ENCODE measurements at places on chromosomes 6 and 20.

DNA sequence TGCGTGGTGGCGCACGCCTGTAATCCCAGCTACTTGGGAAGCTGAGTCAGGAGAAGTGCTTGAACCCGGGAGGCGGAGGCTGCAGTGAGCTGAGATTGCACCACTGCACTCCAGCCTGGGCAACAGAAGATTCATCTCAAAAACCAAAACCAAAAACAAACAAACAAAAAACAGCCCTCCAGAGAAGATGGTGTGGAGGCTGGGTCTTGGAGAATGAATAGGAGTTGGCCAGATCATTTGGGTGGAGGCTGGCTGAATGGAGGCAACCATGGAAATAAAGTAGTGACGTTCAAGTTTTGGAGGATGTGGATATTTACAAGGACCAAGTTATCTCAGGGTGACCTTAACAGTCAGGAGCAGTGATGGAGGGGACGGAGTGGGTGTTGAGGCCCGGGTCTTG lies 24.7 kb downstream of the HIVEP1 start:
- no peak for DNase-seq

DNA sequence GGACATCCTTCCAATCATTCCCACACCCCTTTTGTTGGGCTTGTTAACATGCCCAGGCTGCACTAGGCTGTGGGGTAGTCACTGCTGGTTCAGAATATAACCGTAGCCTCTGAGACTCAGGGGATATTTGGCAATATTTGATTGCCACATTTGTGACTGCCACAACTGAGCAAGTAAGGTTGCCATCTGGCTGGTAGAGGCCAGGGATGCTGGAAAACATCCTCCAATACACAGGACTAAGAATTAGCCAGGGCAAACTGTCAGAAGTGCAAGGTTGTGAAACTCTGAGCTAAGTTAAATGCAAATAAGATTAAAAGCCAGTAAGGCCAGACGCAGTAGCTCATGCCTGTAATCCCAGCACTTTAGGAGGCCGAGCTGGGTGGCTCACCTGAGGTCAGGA lies 112.0 kb downstream of the ZMYND8 start:
- DNase-seq, result no peak

DNA sequence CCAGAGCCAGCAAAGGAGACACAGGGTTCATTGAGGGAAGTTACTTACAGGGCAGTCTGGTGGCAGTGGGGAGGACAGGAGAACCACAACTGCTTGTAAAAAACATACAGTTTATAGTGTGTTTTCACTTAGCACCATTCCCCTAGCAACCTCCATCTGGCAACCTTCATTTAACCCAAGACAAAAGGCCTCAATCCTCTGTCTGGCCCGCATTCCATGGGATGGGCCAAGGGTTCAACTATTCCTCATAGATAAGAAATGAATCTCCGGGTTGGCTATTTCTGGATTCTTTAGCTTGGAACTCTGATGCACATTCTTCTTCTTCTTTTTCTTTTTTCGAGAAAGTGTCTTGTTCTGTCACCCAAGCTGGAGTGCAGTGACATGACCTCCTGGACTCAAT lies 26.3 kb upstream of the FYN start:
- DNase-seq, result no peak

DNA sequence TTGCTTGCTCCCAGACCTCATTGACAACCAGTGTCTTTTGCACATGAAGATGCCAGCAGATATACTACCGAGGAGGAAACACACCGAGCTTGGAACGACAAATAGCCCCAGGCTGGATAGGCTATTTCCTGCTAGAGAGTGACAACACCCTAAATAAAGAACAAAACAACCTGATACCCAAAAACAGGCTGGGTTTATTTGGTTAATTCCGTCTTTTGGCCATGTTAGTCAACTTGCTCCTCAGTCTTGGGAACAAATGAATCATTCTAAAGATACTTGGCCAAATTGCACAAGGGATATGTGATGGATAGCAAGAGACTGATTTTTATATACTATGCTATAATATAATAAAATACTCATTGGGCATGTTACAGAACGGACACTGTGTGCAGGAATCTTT lies 11.5 kb upstream of the MUC22 start:
- no peak for DNase-seq

DNA sequence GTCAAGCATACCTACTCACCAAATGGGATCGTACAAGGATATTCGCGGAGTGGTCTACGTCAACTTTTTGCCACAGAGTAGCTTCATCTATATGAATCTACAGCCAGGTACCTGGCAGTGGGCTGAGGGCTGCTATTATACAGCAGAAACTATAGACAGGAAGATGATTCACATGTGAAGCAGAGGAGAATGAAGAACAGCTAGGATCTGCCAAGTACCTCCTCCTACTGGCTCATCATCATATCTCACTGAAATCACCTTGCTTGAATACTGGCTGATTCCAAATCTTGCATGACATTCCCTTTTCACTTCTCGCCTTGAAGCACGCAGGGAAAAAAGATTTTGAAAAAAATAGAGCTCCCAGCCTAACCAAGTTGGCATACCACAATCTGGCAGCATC lies 488.7 kb upstream of the NRSN1 start:
- no peak for DNase-seq

GRCh38 chr20:34389206-34389953 lies 26.3 kb downstream of the ITCH start:
- DNase-seq, result no peak

- DNase-seq, result no peak
Measured at GRCh38 chr6:47529734-47530133, 52.1 kb downstream of the CD2AP start.

DNA sequence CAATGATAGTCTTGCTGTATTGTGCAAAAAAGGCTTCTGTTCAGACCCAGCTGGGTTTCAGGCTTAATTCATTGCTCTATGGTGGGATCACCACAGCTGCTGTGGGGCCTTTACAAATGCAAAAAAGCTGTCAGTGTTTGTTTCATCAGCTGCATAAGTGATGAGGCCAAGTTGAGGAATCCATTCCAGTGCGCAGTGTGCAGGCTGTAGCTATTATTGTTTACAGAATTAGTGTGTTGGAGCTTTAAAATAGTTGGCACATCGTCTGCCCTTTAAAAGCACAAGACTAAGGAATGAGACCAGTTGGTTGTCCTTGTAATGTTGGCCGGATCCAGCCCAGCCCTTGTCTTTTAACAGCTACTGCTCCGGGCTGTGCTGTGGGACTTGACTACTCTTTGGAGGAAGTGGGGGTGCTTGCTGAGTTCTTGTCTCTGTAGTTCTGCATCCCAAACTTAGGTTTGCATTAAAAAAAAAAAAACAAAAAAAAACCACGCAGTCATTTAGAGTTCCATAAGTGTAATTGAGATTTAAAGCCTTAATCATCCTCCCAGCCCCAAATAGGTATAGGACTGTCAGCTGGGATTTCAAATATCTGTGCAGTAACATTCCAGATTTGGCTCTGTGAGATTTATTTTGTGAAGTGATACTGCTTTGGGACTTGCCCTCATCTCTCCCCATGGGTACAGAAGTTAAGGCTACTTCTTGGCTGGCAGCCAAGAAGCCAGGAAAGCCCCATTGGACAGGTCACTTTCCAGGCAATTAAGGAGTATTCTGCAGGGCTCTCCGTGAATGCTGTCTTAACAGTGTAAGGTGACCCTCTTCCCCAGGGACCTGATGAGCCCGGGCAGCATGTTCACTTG lies 19.3 kb downstream of the JARID2 start:
- no peak for DNase-seq

DNA sequence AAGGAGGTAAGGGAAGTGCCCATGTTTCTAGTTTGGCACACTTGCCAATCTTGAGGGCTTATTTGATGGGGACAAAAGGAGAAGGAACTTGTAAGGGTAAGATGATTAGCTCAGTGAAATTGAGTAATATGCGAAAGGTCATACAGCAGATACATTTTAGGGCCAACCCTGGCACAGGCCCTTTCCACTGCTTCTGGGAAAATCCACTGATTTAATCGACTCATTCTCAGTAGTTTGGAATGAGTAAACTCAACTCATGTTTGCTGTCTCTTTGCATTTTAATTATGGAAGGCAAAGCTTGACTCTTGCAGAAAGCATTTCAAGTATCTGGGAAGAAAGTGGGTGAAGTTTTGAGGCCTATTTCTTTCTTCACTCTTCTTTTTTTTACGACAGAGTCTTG lies 20.0 kb downstream of the PHF20 start:
- no peak for DNase-seq

DNA sequence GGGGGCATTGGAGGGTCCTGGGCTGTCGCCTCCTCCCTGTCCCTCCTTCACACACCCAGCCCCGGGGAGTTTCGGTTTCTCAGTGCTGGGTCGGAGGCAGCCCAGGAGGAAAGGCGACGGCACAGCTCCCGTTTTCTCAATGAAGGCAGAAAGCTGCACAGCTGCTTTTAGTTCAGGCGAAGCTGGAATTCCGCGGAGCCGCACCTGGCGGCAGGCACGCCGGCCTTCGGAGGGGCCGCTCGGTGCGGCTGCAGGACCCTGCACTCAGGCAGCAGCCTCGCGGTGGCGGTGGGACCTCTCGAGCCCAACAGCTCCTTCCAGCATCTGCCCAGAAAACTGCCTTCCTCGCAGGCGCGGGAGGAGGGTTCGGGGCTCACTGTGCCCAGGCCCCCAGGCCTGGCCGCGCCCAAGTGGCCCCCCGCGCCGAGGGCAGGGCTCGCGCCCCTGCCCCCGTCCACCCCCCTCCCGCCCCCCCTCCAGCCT lies 4.6 kb downstream of the FOXQ1 start:
- no peak for DNase-seq

DNA sequence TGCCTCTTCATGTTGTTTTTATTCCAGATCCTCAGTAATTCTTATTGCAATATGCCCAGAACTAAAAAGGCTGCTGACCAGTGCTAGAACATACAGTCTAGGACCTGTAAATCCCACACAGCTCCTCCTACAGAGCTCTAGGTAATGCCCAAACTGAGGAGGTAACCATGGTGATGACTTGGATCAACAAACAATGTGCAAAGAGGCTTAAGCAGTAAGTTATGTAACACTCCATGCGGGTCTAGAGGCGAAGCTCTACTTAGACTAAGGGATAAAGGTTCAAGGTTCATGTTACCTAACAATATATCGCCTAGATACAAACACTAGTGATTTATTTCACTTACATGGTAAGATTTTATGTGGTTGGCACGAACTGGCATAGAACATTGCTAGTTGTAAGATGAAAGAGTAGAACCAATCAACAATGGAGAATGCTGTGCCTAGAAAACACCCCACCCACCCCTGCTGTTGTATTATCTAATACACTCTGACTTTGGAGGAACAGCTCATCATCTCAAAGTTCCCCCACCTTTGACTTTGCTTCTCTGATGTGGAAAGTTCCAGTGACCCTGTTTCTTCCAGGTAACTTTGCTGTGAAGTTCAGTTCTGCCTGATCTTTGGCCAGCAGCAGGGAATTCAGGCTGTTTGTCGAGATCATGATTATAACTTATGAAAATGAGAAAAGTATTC lies 242.4 kb downstream of the ALDH8A1 start:
- DNase-seq, result no peak
